Activated CD4-positive, alpha-beta T cell treated with anti-CD3 and anti-CD28 coated beads for 24 hours (primary cell): ENCODE measurements at places on chromosomes 2 and 18.

DNA sequence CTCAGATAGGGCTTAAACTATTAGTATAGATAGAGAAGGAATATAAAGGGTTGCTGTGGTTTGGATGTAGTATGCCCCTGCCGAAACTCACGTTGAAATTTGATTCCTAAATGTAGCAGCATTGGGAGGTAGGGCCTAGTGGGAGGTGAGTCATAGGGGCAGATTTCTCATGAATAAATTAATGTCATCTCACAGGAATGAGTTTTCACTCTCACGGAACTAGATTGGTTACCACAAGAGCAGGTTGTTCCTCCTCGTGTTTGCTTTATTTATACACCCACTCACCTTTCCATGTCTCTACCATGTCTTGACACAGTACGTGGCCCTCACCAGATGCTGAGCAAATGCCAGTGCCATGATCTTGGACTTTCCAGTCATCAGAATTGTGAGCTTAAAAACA is 218.2 kb downstream of the RBM43 start:
- DNase-seq: no peak

GRCh38 chr18:69838620-69839411 is 108.9 kb downstream of the CD226 start:
- peak; percentile 0 for DNase-seq

GRCh38 chr2:1140389-1141003 is 189.8 kb downstream of the SNTG2 start:
- DNase-seq: peak; percentile 19

DNA sequence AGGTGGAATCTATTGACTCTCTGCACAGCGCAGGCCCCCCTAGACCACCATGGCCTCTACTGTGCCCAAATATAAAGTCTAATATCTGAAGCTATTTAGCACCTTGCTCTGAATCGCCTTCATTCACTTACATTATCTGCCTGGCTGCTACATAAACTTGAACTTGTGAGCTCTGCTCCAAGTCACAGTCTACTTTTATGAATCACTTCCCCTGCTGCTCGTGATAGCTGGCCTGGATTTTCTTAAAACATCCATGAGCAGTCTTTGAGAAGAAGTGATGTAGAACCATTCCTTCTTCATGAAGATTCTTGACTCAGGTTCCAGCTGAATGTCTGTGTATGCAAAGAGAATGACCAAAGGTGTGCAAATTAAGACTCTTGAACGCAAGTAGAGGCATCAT is 359.5 kb downstream of the RND3 start:
- no peak for DNase-seq

GRCh38 chr2:177242121-177242987 is 22.2 kb downstream of the NFE2L2 start:
- DNase-seq: no peak

- DNase-seq: no peak
Observed at GRCh38 chr2:210548878-210549384, 7.5 kb upstream of the CPS1 start.

DNA sequence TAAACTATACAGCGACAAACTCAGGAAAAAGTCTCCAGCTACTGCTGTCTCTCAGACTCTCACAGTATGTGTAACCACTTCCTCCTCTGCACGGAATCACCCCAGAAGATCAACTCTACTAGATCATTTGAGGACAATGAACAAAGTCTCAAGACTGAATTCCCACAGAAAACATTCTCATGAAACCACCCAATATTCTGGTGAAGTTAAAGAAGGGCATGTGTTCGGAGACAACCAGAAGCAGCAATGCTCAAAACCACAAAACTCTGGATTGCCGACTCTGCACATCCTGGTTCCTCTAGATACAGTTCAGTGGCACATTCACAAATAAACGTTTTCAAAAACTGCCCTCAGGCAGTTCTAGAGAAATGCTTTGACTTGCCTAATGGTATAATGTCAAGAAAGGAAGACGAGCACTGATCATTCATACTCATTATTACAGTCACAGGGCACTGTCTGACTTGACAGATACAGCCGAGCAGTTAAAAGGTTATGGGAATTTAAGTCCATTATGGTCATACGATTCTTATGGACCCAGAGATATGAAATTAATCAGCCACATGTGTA is 91.9 kb upstream of the STK17B start:
- DNase-seq: no peak

- no peak for DNase-seq
Observed at GRCh38 chr2:29110916-29111535, 4.2 kb upstream of the CLIP4 start.

DNA sequence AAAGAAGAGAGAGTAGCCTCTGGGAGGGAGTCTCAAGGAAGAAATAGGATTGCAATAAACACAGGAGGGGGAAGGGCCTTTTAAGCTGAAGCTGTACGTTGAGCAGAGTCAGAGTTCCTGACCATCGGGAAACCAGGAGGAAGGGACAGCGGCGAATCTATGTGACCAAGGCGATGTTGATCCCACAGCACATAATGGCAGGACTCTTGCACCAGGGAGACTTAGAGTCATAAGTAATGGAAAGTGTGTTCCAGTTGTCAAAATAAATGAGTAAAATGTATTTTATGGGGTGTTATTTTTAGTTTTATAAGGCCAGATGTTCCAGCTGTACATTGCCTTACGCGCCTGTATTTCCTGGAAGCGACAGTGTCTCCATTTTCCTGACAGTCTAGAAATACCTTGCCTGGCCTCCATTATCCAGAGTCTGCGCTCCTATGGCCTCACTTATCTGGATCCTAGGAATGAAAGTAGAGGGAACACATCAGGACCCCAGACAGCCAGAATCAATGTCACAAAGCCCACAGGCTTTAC is 152.8 kb upstream of the COPS8 start:
- DNase-seq: no peak

- no peak for DNase-seq
Observed at GRCh38 chr2:207226671-207227061, 60.9 kb upstream of the KLF7 start.

DNA sequence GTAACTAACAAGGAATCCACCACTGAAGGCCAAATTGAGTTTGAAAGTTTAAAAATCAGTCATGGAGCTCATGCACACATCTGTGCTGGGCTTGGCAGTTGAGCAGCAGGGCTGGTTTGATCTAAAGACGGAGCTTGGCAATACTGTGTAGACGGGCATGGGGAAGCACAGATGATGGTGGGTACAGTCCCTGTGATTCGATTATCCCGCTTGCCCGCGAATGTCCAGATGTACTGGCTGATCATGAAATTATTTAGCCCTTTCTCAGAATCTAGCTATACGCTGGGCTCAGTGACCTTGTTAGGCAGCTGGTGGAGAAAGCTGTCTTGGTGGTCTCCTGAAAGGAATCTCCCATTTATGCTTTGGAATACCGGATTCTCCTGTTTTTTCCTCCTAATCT is 74.8 kb upstream of the SOX11 start:
- DNase-seq: no peak

DNA sequence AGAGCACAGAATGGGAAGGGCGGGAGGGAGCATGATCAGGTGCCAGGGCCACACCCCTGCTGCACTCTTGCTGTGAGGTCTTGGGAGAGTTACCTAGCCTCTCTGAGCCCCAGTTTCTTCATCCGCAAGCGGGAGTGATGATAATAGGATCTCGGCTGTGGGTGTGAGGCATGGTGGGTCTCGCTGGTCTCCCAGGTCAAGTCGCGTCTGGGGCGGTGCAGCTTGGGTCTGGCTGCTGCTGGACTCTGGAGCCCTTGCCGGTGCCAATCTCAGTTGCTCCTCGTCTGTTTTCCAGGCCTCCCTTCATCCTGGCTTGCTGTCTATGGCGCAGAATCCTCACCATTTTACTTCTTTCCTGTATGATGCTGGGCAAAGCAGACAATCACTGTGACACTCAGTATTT is 130.3 kb upstream of the RAB12 start:
- DNase-seq: no peak

DNA sequence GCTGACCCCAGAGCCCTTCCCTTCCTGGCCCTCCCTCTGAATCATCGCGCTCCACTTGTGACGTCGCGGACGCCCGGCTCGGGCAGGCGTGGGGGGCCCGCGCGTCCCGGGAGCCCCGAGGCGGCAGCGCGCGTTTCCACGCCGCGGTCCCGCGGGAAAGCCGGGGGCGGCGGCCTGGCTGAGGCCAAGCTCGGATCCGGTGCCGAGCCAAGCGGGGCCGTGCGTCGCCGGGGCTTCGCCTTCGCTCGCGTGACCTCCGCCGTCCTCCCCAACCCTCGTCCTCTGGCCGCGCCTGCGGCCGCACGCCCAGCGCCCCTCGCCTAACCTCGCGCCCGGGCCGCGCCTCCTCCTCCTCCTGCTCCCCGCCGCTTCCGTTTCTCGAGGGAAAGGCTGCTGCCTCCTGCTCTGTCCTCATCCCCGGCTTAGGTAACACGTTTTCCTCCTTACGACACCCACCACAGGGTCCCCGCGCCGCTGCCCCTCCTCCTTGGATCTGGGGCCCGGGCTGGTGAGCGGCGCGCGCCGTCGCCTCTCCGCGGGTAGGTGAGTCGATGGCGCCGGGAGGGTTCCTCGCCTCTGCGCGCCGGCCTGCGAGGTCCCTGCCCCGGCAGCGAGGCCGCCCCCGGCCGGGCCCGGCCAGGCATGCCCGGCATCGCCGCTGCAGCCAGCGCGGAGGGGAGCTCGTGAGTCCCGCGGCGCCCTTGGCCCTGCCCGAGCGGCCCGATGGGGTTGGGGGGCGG is at the start of gene INPP1:
Gene INPP1, plus strand, starts transcription at position 54 of the 740 bp plus-strand sequence. CDS start 16,514 bp downstream, outside the sequence.
- no peak for DNase-seq

- DNase-seq: no peak
Observed at GRCh38 chr2:96399342-96400048, 63.9 kb downstream of the NCAPH start.

- DNase-seq: no peak
Observed at GRCh38 chr18:71784777-71785176, 759.4 kb downstream of the CBLN2 start.

GRCh38 chr2:29293830-29294438 is 178.7 kb downstream of the CLIP4 start:
- DNase-seq: no peak

DNA sequence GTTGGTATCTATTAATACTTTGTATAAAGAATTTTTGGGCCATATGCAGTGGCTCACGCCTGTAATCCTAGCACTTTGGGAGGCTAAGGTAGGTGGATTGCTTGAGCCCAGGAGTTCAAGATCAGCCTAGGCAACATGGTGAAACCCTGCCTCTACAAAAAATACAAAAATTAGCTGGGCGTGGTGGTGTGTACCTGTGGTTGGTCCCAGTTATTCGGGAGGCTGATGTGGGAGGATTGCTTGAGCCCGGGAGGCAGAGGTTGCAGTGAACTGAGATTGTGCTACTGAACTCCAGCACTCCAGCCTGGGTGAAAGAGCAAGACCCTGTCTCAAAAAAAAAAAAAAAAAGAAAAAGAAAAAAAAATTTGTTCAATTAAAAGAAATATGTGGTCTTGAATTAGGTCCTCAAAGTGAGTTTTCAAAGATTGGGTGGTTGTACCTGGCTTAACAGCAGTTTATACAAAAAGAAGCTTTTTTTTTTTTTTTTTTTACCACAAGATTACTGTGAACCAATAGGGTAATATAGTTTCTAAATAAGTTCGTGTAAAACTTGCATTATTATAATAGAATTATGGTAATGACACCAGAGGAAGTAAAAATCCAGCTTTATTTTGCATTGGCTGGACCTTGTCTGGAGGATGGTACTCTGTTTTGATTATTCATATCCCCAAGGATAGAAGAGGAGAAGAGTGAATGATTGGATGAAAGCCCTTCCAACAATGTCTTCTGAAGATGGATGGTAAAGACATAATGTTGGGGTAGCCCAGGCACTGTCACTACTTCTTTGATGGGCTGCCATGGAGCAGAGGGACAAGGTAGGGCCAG is 210.3 kb downstream of the MYCN start:
- no peak for DNase-seq

DNA sequence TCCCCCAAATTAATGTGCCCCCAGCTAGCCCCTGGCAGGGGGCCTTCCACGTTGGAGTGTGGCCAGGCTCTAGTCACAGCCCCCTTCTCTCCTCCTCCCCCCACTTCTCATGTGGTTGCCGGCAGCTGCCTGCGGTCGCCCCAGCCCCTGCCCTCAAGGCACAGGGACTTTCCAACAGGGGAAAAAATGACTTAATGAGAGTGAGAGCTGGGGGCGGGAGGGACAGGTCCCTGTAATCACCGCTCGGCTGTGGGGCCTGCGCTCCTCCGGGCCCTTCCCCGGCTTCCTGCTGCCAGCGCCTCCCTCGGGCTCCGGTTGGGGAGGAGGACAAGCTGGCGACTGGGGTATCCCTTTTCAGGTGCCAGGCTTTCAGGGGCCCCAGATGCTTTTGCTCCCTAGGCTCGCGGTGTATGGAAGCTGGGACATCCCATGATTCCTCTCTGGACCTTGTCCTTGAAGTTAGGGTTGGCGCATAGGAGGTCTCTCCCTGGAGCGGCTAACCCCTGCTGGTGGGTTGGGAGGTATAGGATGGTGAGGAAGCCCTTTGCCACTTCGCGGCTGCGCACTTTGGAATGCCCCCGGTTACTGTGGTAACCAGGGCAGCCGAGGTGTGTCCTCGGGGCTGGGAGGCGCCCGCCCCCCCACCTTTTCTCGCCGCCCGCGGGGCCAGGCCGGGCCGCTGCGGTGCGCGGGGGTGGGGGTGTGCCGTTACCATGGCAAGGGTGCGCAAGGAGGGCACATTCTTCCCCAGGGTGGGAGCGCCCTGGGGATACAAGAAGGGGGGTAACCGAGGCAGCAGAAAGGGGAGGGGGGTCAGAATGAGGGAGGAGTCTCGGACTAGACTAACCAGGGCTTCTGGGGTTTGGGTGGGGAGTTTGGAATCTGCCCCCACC is 16.1 kb downstream of the WNT10A start:
- peak; percentile 82 for DNase-seq

GRCh38 chr2:240136671-240137292 is 677 bp upstream of the COPS9 start:
- peak; percentile 9 for DNase-seq

- no peak for DNase-seq
Observed at GRCh38 chr18:59799383-59800015, 100.3 kb upstream of the PMAIP1 start.

GRCh38 chr2:168118733-168119514 is 128.5 kb downstream of the STK39 start:
- DNase-seq: peak; percentile 20

- DNase-seq: no peak
Observed at GRCh38 chr2:623130-623922, 53.9 kb downstream of the TMEM18 start.

- DNase-seq: no peak
Observed at GRCh38 chr2:239233576-239233975, 167.2 kb downstream of the HDAC4 start.

- DNase-seq: no peak
Observed at GRCh38 chr2:164314148-164314547, 307.1 kb downstream of the GRB14 start.

DNA sequence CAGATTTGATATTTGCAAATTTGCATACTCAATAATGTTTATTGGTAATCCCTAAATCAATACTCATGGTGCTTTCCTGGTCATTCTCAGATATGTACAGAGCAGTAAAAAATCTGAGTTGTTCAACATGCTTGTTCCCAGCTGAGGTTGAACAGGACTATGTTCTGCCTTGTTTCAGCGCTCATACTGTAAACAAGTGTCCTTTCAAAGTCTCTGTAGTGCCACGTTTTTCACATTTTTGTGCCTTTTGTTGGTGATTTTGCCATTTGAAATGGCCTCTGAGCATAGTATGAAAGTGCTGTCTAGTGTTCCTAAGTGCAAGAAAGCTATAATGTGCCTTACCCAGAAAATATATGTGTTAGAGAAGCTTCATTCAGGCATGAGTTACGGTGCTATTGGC is 16.0 kb upstream of the GATA6 start:
- no peak for DNase-seq

GRCh38 chr18:45255197-45255890 is 359.9 kb upstream of the SLC14A2 start:
- no peak for DNase-seq

- DNase-seq: no peak
Observed at GRCh38 chr2:54459037-54459441, 2.9 kb downstream of the SPTBN1 start.

- DNase-seq: no peak
Observed at GRCh38 chr2:111710085-111710484, 173.9 kb downstream of the ANAPC1 start.
